ENCODE measurements at places on chromosomes 6 and 20. TPM values are rescaled to one million over a fixed set of nuclear protein-coding genes. Genes with fewer than 3 reads are reported as not detected.
A peak's percentile ranks its signal among the peaks of the same experiment; 100 is the strongest.

The HCRTR2 gene
- not detected for total RNA-seq

The SLC25A27 gene
- total RNA-seq: 0.54 TPM

The PPP1R3G gene
- total RNA-seq: 0.10 TPM

The LRRN4 gene
- total RNA-seq: not detected

The DNMT3B gene
- total RNA-seq: 0.47 TPM

- H3K27ac ChIP-seq: no peak overlapping the region
- no peak for DNase-seq
- no peaks in the 10 kb centered on the region for H3K27me3 ChIP-seq
- no peaks in the 10 kb centered on the region for H3K36me3 ChIP-seq
- no peak overlapping the region for H3K4me3 ChIP-seq
Measured at GRCh38 chr20:24590178-24590982, 121.0 kb downstream of the SYNDIG1 start.

DNA sequence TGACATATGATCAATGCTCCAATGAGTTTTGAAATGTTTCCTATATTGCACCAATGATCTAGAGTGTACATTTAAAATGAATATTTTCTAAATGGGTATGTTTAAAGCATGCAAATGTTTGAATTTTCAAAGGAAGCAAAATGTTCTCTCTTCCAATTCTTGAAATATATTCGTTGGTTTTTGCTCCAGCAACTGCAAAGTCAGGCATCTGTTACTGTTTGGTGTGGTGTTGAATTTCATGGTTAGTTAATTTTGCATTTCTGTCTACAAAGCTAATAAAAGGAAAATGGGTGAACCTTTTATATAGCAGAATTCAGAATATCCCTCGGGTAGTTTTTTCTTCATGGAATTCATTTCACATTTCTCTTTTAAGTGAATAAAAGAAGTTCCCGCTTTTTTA lies 1018.3 kb downstream of the GRIK2 start:
- H3K27ac ChIP-seq: no peak overlapping the region
- H3K36me3 ChIP-seq: no peaks in the 10 kb centered on the region
- H3K27me3 ChIP-seq: no peaks in the 10 kb centered on the region

DNA sequence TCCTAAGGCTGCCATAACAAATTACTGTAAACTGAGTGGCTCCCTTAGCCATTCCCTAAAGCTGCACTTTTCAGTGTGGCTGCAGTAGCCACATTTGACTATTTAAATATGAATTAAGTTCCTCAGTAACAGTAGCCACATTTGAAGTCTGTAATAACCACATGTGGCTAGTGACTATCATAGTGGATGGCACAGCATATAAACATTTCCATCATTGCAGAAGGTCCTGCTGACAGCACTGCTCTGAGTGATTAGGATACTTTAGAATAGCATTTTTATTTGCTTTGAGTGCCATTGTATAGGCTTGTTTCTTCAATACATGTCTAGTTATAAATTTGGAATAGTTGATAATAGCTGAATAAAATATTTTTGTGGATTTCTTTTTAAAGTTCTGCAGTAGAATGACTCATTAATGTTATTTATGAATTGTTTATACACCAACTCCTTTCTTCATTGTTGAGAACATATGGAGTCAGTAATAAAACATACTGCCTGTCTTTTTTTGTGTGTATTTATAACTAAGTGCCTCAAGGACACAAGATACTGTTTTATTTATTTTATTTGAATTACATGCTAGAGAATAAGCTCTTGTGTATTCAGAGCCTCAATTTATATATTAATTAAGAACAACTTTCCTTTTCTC lies 217.2 kb downstream of the CDKAL1 start:
- no peaks in the 10 kb centered on the region for H3K27me3 ChIP-seq
- H3K36me3 ChIP-seq: no peaks in the 10 kb centered on the region
- H3K4me3 ChIP-seq: no peak overlapping the region
- no peaks in the 10 kb centered on the region for H3K4me1 ChIP-seq
- no peak for DNase-seq

GRCh38 chr6:131657630-131658111 lies 20.6 kb downstream of the ENPP3 start:
- H3K4me1 ChIP-seq: no peaks in the 10 kb centered on the region
- H3K27me3 ChIP-seq: no peaks in the 10 kb centered on the region
- no peak overlapping the region for H3K4me3 ChIP-seq
- H3K36me3 ChIP-seq: no peaks in the 10 kb centered on the region
- H3K27ac ChIP-seq: no peak overlapping the region

DNA sequence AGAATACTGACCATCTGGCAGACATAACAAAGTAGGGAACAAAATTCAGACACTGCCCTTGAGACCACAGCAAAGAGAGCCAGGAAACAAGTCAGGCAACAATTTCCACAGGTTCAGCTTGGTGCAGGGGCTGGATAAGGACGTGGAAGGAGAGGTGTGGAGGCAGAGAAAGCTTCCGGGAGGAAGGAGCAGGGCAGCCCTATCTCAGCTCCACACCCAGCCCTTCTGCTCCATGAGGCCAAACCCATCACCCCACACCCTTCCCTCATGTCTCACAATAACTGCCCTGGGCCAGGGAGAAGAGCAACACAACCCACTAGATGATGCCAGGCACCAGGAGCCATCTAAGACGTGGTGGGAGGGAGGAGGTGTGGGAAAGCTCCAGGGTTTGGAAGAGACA lies 5.8 kb downstream of the SNHG17 start:
- H3K27me3 ChIP-seq: no peaks in the 10 kb centered on the region
- H3K4me3 ChIP-seq: no peak overlapping the region
- no peak for DNase-seq
- peaks cover 10% of the 10 kb centered on the region for H3K4me1 ChIP-seq

GRCh38 chr6:68038815-68039408 lies 596.2 kb upstream of the ADGRB3 start:
- DNase-seq: no peak
- no peak overlapping the region for H3K4me3 ChIP-seq
- no peaks in the 10 kb centered on the region for H3K36me3 ChIP-seq
- H3K27me3 ChIP-seq: no peaks in the 10 kb centered on the region

- H3K4me1 ChIP-seq: no peaks in the 10 kb centered on the region
- no peak for DNase-seq
- H3K4me3 ChIP-seq: no peak overlapping the region
- no peaks in the 10 kb centered on the region for H3K27me3 ChIP-seq
Measured at GRCh38 chr20:37498066-37498665, 22.9 kb upstream of the NNAT start.

GRCh38 chr20:63519668-63520503 lies 679 bp upstream of the PPDPF start:
- H3K36me3 ChIP-seq: peaks cover 10% of the 10 kb centered on the region
- no peaks in the 10 kb centered on the region for H3K27me3 ChIP-seq
- DNase-seq: peak; percentile 71

DNA sequence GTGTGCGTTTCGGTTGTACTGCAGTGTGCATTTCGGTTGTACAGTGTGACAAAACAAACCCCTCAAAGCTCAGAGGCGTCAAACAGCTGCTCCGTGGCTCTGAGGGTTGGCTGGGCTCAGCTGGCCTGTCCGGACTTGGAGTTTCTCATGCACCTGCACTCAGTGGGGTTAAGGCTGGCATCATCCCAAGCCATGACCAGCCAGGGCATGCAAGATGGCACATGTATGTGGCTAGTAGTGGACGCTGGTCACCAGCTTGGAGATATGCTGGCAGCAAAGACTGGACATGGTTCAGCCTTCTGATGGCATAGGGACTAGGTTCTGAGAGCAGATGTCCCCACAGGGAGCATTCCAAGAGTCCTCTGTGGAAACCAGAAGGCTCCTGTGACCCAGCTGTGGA lies 187.2 kb downstream of the CDH4 start:
- no peaks in the 10 kb centered on the region for H3K36me3 ChIP-seq
- no peaks in the 10 kb centered on the region for H3K27me3 ChIP-seq
- H3K4me3 ChIP-seq: no peak overlapping the region

DNA sequence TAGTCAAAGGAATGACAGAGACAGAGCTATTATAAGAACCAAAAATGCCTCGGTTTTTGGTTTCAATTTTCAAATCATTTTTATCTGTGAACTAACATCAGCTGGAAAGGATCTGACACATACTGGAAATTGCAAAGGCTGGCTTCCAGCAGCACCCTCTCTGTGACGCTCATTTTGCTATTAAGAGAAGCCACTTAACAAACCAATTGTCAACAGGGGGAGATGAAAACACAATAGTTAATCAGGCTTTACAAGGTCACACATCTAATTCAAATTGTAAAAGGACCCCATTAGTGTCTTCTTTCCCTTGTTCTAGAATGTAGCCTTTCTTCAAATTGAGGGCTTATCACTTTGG lies 160.5 kb downstream of the TFAP2B start:
- no peak for DNase-seq
- H3K27me3 ChIP-seq: no peaks in the 10 kb centered on the region
- no peak overlapping the region for H3K27ac ChIP-seq
- H3K36me3 ChIP-seq: no peaks in the 10 kb centered on the region
- H3K4me1 ChIP-seq: no peaks in the 10 kb centered on the region
- H3K4me3 ChIP-seq: no peak overlapping the region

DNA sequence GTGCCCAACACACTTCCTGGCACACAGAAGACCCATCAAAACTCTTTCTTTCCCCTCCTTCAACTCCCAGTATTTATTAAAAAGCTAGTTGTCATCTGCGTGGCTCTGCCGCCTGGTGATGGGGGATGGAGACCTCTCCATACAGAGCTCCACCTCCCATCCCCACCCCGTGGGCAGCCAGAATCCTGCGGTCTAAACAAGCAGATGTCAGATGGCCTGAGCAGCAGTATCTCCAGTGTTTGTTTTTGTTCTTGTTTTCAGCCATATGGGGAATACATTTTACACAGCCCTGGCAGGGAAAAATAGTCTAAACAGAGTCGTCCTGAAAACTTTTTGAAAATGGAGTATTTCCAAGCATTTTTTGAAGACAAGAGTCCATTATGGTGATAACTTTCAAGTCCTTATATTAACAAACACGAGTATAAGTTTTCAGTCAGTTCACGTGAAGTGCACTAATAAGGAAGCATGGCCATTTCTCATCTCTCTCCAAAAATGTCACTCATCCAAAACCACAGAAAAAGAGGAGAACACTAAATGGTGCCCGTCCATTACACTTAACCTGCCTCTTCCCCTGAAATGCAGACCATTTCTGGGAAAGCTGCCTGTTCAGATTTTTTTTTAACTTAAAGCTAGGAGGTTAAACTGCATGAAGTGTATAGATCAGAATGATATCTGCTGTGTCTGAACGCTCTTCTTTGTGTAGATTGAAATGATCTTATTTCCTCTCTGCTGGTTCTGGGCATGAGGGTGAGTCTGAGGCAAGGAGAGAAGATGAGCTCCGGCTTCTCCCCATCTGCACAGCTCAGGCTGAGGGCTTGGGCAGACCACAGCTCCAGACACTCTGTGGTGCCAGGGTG lies 91.0 kb downstream of the TCP11 start:
- no peaks in the 10 kb centered on the region for H3K27me3 ChIP-seq

DNA sequence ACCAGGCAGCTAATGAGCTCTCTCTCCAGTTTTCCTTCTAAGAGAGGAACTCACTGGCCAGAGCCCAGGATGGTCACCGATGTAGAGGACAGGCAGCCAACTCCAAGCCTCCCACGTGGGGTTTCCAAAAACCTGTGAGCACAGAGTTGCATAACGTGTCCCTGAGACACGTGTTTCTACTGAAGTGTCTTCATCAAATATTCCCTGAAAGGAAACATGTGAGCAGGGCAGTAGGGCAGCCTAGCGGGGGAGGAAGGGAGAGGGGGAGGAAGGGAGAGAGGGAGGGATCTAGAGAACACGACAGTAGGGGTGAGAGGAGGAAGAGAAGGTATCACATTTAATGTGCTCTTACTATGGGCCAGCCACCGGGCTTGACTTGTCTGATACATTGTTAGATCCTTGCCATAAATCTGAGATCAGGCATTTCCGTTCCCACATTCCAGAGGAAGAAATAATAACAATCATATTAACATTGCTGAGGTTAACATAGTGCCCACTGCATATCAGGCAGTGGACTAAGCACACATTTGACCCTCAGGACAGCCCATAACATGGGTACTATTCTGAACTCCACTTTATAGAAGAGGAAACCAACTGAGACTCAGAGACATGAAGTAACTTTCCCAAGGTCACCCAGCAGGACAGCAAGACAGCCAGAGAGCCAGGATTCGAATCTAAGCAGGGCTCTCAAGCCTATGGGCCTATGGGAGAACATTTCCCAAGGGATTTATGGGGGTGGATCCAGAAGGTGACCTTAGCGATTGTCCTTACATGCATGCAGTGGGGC lies 4.5 kb upstream of the SYS1 start:
- H3K36me3 ChIP-seq: no peaks in the 10 kb centered on the region
- H3K27me3 ChIP-seq: no peaks in the 10 kb centered on the region
- H3K4me1 ChIP-seq: peaks cover 12% of the 10 kb centered on the region
